Upper lobe of right lung (tissue), 1 donor: ENCODE measurements at places on chromosomes 5 and 9. TPM values are rescaled to one million over a fixed set of nuclear protein-coding genes. Genes with fewer than 3 reads are reported as not detected.

GRCh38 chr5:97044052-97044451, 98.4 kb downstream of the LIX1 start:
- no peaks in the 10 kb centered on the region for H3K27me3 ChIP-seq
- H3K27ac ChIP-seq, result no peak overlapping the region

The CKMT2 gene
- total RNA-seq, result 3.0 TPM

The SELENOP gene
- total RNA-seq, result 884 TPM

DNA sequence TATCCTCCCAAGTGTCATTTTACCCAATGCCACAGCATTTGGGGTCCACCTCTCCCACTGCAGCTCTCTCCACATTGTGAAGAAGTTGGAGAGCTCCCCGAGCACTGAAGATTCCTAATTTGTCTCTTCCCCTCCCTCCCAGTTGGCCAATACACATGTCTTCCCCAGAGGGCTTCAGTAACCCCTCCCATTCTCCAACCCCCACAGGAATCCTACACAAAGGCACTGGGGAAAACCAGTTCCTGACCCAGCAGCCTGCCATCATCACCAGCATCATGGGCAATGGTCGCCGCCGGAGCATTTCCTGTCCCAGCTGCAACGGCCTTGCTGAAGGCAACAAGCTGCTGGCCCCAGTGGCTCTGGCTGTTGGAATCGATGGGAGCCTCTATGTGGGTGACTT, 87.3 kb upstream of the WWC1 start:
- no peak overlapping the region for H3K27ac ChIP-seq
- H3K4me3 ChIP-seq, result no peak overlapping the region
- no peaks in the 10 kb centered on the region for H3K27me3 ChIP-seq
- DNase-seq, result no peak

DNA sequence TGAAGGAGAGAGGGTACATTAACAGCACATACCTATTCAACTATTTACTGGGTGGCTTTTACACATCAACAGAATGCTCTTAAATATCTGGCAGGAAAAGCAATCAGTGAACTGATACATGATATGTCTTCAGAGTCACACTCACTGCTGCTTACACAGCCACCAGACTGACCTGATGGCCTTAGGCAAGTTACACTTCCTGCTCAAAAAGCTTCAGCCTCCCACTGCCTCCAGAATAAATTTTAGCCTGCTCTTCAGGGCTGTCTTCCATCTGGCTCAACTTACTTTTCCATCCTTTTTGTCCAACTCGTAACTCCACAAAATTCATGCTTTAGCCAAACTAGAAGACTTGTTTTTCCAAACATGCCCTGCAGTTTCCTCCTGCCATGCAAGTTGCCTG, 10.7 kb downstream of the LOX start:
- no peaks in the 10 kb centered on the region for H3K4me1 ChIP-seq
- no peaks in the 10 kb centered on the region for H3K27me3 ChIP-seq
- H3K4me3 ChIP-seq, result no peak overlapping the region

DNA sequence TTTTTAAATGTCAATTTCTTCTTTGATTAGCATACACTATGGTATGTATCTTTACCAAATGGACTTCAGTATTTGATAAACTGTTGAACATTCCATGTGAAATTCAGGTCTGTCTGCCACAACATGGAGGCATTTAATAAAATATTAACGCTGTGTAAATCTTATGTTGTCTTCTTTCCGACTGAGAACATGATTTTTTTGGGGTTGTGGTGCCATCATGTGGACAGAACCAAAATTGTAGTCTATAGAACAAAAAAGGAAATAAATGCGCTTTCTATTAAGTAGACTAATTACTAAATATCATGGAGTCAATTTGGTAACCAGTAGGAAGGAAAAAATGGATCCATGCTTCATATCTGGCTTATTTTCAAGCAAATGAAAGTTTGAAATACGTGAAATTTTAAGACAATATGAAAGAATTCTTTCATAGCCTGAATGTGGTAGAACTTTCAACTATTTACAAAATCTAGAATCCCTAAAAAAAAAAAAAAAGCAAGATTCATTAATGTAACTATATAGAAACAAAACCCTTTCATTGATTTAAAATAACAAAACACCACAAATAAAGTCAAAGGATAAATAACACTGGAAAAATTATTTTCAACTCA, 2.8 kb upstream of the PLK2 start:
- H3K4me3 ChIP-seq, result no peak overlapping the region
- no peaks in the 10 kb centered on the region for H3K27me3 ChIP-seq
- DNase-seq, result no peak
- H3K4me1 ChIP-seq, result no peaks in the 10 kb centered on the region

The SLC6A18 gene
- not detected for total RNA-seq

The ALDH1A1 gene
- 212 TPM for total RNA-seq

DNA sequence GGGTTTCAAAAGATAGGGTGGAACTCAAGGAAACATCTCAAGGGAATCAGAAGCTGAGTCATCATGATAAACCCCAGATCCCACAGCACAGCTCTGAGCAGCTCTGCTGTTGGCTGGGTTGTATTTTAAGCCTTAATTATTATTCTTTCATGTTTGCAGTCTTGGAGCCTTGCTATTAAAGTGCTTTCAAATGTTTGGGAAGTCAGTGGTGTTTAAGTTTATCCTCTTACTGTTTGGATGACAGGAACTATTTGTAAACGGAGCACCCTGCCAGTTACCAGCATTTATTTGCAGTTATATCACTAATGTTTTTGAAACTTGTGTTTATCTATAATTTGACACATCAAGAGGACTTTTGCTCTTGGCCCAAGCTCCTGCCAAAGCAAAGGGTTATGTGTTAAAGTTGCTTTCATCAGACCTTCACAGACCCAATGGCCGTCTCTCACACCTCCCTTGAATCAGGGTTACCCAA, 141.1 kb upstream of the SPDL1 start:
- no peaks in the 10 kb centered on the region for H3K36me3 ChIP-seq
- peaks cover 6% of the 10 kb centered on the region for H3K27me3 ChIP-seq
- H3K4me1 ChIP-seq, result no peaks in the 10 kb centered on the region

GRCh38 chr5:132057498-132058255, 2.8 kb upstream of the IL3 start:
- H3K4me3 ChIP-seq, result no peak overlapping the region
- H3K27me3 ChIP-seq, result no peaks in the 10 kb centered on the region
- H3K36me3 ChIP-seq, result no peaks in the 10 kb centered on the region
- H3K27ac ChIP-seq, result no peak overlapping the region
- H3K4me1 ChIP-seq, result no peaks in the 10 kb centered on the region

The ROR2 gene
- 5.5 TPM for total RNA-seq

The ANXA1 gene
- 314 TPM for total RNA-seq

The NPR3 gene
- 87.2 TPM for total RNA-seq

The BARHL1 gene
- not detected for total RNA-seq
